Subcutaneous adipose tissue (tissue), 4 donors: ENCODE measurements at places on chromosomes 5 and 9. TPM values are rescaled to one million over a fixed set of nuclear protein-coding genes. Genes with fewer than 3 reads are reported as not detected.

PCDHB9 gene
- total RNA-seq: 2.0 TPM

LCP2 gene
- total RNA-seq: 57.3 TPM

PCDHA2 gene
- not detected for total RNA-seq

SHOC1 gene
- not detected for total RNA-seq

TMEM252 gene
- not detected for total RNA-seq

MEF2C gene
- 45.6 TPM for total RNA-seq

NFIB gene
- total RNA-seq: 93.1 TPM

PCDHB11 gene
- 1.5 TPM for total RNA-seq

EQTN gene
- not detected for total RNA-seq

ADAMTS12 gene
- 49.4 TPM for total RNA-seq

ANKRD18A gene
- 0.22 TPM for total RNA-seq

RANBP3L gene
- 4.2 TPM for total RNA-seq

UBLCP1 gene
- total RNA-seq: 20.7 TPM

SLC1A1 gene
- 4.4 TPM for total RNA-seq

GDA gene
- 0.66 TPM for total RNA-seq

FOCAD gene
- 27.1 TPM for total RNA-seq

PHF19 gene
- 16.1 TPM for total RNA-seq

NMUR2 gene
- total RNA-seq: not detected

ZBTB5 gene
- total RNA-seq: 8.9 TPM

TAF11L12 gene
- total RNA-seq: not detected

C5orf63 gene
- total RNA-seq: 2.7 TPM

IL12B gene
- total RNA-seq: not detected

SEMA5A gene
- 4.3 TPM for total RNA-seq

SELENOP gene
- 602 TPM for total RNA-seq

ARL10 gene
- total RNA-seq: 12.6 TPM

CDH10 gene
- total RNA-seq: not detected

ELAVL2 gene
- not detected for total RNA-seq

KCNV2 gene
- not detected for total RNA-seq
